T-helper 2 cell (primary cell): ENCODE measurements at places on chromosomes 7 and 10.

GRCh38 chr7:14622559-14622958, 280.0 kb downstream of the DGKB start:
- DNase-seq, result no peak

DNA sequence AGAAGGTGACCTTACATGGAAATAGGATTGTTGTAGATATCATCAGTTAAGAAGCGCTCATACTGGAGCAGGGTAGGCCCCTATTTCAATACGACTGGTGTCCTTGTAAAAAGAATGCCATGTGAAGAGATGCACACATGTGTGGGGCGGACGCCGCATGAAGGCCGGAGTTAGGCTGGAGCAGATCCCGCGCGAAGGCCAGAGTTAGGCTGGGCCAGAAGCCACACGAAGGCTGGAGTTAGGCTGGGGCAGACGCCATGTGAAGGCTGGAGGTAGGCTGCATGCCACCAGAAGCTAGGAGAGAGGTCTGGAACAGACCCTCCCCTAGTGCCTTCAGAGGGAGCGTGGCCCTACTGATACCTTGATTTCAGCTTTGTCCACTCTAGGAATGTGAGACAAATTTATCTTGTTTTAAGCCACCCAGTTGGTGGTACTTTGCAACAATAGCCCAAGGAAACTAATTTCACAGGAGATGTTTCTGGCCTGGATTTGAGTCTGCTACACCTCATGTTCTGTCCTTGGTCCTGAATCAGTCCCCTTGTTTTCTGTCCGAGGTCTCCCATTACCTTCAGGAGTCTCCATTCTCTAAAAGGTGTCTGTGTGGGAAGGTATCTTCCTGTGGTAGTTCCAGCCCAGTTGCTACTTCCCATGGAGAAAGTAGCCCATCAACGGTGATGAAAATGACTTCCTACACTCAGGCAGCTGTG, 585.8 kb downstream of the LRMDA start:
- no peak for DNase-seq

DNA sequence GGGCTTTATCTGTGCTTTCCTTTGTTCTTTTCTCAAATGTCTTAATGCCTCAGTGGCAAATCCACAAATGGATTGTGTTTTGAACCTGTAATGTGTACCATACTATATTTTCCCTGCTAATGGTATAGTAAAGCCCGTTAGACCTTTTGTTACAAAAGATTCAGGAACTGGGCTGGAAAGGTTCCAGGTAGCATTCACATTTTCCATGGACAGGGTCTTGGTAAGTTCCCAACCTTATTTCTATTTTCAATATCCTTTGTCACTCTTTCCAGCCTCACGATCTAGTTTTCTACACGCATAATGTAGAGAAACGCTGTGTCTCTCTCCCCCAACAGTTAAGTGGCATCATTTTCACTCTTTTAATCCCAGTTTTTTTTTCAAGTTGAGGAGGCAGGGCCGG, 153.0 kb downstream of the PLCE1 start:
- DNase-seq, result no peak

DNA sequence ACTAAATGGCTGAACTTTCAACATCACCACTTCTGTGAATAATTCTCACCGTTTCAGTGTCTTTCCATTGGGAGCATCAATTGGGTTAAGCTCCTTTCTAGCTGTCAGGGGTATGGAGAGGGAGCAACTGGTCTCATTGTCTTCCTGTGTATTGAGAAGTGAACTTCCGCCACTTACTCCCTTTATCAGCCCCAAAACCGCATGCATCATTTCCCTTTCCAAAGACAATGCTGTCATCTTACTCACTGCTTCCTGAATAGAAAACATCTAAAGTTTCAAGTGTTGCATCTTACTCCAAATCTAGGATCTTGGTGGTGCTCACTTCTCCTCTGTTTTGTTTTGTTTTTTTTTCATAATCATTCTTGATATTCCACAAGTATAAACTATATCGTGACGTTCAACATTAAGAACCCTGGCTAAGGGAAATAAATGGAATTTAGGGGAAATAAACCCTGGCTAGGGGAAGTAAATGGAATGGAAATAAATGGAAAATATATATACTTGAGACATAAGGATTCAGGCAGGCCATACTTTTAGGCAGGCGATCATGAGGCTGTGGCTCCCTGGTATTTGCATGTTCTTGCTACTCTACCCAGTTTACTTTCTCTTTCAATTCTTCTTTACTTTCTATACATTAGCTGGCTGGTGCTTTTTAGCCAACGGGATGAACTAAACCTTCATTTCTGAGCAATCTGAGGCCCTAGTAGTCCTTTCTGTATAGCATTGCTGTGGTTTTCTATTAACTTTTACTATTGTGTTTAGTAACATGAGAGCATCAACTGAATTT, 371.9 kb downstream of the BMPER start:
- no peak for DNase-seq

GRCh38 chr7:147298611-147299043, 1182.0 kb downstream of the CNTNAP2 start:
- no peak for DNase-seq

- DNase-seq, result no peak
Measured at GRCh38 chr10:97540669-97541500, 31.7 kb upstream of the ANKRD2 start.
